ENCODE measurements at places on chromosomes 2 and 18.
A peak's percentile ranks its signal among the peaks of the same experiment; 100 is the strongest.

- DNase-seq = no peak
Measured at GRCh38 chr2:10221976-10222870, 80.5 kb upstream of the HPCAL1 start.

- DNase-seq = peak; percentile 69
Measured at GRCh38 chr2:216083464-216084281, 2.0 kb downstream of the TMEM169 start.

- DNase-seq = no peak
Measured at GRCh38 chr18:79900610-79901570, 50.6 kb downstream of the SLC66A2 start.

DNA sequence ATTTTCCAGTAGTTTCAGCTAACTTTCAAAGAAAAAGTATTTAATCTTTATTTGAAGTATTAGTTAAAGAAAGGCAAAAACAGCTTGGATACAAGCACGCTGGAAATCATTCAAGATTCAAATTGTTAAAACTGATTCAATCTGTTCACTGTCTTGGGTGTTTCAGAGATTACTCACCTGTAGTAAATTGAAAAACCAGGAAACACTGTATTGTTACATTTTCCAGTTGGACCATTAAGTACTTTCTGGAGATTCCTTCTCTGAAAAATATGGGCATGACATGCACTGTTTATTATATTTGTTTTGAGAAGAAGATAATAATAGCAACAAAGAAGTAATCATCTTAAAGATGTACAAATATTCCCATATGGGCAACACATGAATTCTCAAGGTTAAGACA is 196.1 kb downstream of the UBE2E3 start:
- no peak for DNase-seq

DNA sequence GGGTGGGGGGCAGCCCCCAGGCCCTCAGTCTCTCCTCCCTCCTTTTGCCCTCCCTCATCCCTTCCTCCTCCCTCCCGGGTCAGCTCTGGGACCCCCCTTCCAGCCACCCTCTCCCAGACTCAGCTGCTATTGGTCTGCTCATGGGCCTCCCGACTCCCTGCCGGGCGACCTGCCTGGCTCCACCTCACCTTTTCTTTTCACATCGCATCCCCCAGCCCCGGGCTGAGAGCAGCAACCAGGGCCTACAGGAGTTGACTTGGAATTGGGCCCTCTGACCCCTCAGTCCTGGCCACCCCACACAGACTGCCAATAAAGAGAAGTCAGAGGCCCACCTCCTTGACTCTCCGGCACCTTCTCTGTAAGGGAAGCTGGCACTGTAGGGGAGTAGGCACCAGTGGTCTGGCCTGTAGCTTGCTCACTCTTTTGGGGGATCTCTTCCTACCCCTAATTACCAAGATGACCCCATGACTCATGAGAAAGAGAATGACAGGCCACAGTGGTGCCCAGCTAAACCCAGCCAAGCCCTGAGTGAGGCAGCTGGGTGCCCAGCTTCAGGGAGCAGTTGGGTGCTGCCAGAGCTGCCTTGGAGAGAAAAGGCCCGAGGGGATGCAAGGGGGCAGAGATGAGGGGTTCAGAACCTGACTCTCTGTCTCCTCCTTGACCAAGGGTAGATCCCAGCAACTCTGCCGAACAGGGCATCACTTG is 2.0 kb upstream of the ECEL1 start:
- no peak for DNase-seq

- DNase-seq = no peak
Measured at GRCh38 chr2:151878655-151879563, 50.7 kb upstream of the ARL5A start.

DNA sequence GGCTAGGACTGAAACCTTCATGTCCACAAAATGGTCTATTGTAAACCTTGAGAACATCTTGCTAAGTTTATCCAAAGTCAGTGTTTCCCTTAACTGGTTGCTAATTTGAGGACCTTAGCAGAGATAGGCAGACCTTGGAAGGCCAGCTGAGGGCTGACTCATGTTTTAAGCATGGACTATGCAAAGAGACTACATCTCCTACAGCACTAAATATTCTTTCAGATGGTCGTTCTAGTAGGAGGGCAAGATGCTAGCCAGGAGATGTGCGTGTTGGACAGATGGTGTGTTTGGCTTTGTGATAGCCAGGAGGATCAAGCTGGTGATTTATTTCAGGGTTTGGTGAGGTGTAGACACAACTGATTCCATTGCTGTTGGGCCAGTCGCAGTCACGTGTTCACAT is 75.8 kb downstream of the NRP2 start:
- DNase-seq = peak; percentile 71

GRCh38 chr2:23703583-23704385 is 223.1 kb downstream of the ATAD2B start:
- DNase-seq = peak; percentile 59

GRCh38 chr2:183292028-183292427 is 167.8 kb downstream of the NUP35 start:
- no peak for DNase-seq

DNA sequence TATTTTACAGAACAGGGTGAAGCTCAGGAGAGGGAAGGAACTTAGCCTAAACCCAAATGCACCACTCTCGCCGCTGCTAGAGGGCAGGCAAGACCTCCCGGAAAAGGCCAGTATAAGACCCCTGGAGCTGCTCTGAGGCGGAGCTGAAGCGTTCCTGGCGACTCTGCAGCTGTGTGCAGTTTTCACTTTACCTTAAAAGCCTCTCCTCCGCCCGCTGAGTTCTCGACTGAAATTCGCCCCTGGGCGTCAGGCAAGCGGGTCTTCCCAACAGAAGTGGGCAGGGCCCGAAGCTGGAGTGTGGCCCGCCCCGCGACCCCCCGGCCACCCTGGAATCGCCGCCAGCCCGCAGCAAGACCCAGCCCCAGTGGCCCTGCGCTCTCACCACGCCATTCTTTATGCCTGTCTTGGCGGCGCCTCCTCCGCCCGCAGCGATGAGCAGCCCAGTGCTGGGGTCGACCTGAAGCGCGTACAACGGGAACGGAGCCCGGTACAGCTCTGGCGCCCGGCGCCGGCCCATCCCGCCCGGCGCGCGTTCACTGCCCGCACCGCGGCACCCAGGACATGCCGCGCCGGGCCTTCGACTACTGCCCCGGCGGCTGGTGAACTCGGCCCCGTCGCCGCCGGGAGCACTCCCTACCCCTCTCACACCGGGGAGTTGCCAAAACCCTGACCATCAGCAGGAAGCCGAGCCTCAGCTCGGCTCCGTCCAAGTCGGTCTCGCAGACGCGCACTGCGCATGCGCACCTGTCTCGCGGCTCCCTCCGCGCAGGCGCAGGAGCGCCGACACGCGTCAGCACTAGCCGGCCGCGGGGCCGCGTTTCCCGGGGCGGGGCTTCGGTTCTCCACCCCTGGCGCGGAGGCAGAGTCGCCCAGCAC is at the start of gene PREB:
PREB (minus strand) TSS at position 732 of the 876 bp plus-strand sequence; CDS start at position 517, 215 bp downstream.
- DNase-seq = peak; percentile 100

DNA sequence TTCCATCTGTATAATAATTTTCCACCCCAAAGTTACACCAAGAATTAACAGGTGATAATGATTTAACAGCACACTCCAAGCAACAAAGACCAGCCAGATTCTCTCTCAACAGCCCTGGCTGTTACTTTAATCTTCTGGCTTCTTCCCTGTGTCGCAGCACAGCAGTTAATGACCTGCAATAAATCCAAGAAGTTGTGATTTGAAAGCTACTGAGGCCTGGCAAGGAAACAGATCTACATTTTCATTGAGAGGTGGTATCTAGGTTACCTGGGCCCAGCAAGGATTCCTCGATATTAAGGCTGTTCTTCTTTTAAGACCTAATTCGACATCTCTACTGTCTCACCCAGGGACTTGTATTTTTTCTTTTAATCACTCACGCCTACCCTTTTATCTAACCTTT is 433.8 kb downstream of the NBAS start:
- DNase-seq = no peak

DNA sequence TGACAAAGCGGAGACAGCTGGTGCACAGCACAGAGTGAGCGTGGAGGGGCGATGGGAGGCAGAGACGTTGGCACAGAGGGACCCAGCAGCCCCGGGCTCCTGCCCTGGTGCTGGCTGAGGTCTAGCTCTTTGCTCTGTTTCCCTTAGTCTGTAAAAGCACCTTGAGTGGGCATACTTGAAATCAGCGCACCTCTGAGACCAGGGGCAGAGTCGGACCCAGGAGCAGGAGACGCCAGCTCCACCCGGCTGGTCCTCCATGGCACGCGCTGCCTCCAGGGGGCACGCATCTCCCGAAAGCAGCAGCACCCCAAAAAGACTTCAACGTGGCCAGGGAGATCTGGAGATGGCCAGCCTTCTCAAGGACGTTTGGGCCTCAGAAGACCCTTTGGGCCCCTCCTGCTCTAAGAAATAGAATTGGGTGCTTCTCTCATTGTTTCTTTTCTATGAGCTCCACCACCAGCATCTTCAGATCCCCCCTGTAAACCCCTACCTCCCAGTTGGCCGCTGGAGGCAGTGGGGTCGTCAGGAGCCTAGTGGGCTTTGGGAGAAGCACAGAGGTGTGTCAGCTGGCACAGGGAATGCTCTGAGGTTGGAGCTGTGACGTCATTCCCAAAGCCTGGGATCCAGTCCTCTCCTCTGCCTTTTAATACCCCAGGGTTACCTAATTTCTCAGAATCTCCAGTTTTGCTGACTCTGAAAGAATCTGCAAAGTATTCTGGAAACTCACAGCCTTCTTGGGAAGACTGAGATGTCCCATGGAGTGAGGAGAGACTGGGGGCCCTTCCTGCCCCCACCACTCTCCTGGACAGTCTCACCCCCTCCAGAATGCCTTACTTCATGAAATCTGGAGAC is 58.9 kb downstream of the CIB4 start:
- no peak for DNase-seq

DNA sequence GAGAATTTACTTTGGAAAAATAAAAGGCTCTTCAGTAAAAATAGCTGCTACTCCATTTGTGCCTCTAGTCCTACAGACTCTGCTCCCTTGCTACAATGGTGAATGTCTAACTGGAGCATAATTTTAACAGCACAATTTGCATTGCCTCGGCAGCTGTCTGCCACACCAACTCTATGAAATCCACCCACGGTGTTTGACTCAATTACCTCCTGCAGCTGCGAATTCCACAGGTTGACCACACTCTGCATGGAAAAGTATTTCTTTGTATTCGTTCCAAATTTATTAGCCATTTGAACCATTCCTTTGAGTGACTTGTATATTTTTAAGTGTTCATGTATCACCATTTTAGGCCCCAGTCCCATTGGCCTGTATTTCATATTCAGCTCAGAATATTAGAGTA is 182.1 kb upstream of the CCDC68 start:
- DNase-seq = no peak

GRCh38 chr2:207930747-207931146 is 94.6 kb downstream of the PLEKHM3 start:
- DNase-seq = no peak

GRCh38 chr18:56196495-56197225 is 441.7 kb downstream of the TXNL1 start:
- no peak for DNase-seq

- no peak for DNase-seq
Measured at GRCh38 chr2:236558036-236558435, 11.6 kb upstream of the ACKR3 start.

- no peak for DNase-seq
Measured at GRCh38 chr2:191686729-191687128, 8.8 kb downstream of the NABP1 start.
